ENCODE measurements at places on chromosomes 5 and 9.

DNA sequence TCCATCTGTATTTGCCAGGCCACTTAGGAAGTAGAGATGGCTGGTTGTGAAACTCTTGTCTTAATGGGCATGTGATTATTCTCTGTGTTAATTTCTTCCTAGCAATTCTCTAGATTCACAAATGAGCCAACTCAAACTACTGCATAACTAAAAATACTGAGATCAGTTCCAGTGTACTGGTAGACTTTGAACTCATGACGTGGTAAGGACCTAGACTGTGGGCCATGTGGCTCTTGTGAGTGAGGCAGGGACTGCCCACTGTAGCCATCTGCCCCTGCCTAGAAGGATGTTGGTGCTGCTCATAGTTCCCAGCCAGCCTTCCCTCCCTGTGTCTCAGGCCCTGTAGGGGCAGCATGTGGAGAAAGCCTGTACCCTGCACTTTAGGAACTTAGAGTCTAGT lies 47.4 kb downstream of the CYSTM1 start:
- no peak for DNase-seq

DNA sequence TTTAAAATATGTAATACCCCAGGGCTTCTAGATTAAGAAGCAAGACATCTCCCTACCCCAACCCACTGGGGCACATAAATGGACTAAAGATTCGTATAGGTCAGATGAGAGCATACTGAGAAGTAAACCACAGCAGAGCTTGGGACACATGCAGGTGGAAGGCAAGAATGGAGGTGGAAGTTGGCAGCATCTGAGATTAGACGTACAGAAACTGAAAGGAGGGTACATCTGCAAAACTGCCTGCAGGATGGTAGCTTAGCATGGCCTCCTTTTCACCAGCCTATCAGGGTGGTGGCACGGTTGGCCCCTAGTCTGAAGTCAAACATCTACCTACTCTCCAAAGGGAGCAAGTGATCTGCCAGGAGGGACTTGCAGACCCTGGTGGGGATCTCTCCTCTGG lies 181.8 kb downstream of the TSSK1B start:
- no peak for DNase-seq

- DNase-seq: no peak
These were observed 17.7 kb upstream of the LRRC14B start for GRCh38 chr5:173392-174290.

GRCh38 chr5:147361441-147362175 lies 126.8 kb downstream of the STK32A start:
- DNase-seq: no peak

DNA sequence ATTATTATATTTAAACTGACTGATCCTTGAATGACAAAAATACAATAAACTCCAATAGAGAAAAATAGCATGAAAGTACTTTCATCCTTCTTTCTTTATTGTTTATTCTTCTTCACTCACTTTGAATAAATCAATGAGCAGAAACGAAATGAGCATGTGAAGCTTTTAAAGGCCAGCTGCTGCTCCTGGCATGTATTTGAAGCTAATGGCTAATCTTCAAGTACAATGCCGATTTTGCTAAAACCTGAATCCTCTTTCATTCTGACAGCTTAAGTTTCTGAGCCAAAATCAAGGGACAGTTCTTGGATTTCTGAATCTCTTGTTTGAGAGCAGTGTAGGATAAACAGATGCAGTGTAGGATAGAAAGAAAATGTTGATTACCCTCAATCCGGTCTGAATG lies 237.3 kb downstream of the CDH10 start:
- DNase-seq: no peak

GRCh38 chr9:74595286-74595685 lies 98.2 kb downstream of the RORB start:
- DNase-seq: no peak
